ENCODE measurements at places on chromosomes 16 and 17.

GRCh38 chr17:29145289-29146073 is 34.7 kb downstream of the MYO18A start:
- no peak for DNase-seq

GRCh38 chr17:4540224-4540651 is 14.9 kb downstream of the MYBBP1A start:
- no peak for DNase-seq

DNA sequence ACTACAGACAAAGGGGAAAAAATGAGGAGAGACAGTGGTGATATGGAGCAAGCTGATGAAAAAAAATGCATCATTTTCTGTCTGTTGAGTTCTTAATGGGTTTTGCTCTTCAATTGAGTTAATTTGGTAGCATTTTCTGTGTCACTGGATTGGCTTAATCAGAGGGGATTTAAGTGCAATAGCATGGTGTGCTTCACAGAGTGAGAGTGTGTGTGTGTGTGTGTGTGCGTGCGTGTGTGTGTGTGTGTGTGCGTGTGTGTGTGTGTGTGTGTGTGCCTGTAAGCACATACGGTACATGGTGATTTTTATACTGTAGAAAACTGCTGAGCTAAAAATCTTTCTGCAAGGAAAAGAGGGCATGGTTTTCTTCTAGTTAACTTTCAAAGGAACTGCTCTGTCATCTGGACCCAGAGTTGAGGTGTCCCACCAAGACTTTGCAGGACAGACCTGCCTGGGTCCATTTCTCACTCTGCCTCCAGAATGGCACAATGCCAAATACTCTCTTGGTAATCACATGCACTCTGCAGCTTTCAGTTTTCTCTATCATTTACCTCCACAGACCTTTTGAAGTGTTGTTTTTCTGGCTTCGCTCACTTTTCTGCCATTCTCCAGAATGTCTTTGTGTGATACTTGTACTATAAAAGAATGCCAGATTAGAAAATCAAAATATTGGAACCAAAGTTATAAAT is 952.6 kb upstream of the SOX9 start:
- peak; percentile 18 for DNase-seq

DNA sequence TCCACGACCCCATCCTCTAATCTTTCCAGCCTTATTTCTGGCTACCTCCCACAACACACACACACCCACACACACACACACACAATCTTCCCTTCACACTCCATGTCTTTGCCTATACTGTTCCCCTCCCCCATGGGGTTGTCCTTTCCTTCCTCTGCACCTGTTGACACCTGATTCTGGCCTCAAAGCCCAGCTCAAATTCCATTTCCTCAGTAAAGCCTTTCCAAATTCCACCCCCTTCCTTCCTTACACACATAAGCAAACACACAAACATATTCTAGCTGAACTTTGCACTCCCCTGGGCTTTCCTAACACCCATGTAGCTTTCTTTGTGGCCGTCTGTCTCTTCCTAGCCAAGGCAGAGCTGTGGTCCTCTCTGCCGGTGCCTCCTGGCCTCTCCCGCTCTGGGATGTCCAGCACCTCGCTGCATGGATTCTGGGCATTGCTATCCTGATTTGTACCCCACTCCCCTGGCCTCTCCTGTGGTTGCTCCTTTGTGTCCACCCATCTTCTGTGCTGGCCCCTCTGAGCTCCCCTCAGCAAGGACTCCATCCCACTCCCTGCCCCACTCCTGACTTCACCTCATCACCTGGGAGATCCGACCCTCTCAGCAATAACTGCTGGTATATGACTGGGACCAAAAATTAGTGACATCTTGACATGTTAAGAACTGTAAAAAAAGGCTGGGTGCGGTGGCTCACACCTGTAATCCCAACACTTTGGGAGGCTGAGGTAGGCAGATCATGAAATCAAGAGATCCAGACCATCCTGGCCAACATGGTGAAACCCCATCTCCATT is 8.4 kb upstream of the SRCIN1 start:
- no peak for DNase-seq

DNA sequence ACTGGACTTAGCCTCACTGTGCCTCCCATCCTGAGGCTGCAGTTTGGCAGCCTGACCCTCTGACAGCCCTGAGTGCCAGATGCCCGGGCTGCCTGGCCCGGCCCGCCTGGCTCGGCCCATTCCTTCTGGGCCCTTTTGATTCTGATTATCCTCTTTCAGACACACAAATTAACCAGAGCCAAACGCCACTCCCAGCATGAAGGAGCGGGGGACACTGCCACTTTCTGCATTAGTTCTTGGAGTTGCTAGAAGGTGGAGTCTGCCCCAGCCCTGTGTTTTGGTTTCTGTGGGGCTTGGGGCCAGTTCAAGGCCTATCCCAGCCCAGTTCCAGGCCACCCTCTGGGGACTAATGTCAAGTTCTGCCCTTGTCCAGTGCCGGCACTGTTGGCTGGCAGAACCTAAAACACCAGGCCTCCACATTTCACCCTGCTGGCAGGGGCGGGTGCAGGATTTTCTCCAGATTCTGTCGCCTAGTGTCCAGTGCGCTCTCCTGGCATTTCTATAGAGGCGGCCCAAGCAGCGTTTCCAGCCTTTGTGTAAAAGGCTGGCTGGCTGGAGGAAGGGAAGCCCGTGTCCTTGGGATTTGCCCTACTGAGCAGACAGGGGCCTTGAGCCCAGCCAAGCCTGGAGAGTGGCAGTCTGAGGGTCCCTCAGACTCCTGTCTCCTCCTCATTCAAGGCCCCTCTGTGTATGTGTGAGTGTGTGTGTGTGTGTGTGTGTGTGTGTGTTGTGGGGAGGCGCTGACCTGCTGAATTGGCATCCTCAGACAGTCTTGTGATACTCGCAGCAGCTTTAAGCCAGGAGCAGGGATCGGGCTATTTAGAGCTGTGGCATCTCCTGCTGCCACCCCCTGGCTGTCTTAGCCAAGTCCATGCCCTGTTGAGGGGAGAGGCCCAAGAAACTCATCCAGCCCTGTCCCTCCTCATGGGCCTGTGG is 21.4 kb downstream of the PLCD3 start:
- DNase-seq: no peak

DNA sequence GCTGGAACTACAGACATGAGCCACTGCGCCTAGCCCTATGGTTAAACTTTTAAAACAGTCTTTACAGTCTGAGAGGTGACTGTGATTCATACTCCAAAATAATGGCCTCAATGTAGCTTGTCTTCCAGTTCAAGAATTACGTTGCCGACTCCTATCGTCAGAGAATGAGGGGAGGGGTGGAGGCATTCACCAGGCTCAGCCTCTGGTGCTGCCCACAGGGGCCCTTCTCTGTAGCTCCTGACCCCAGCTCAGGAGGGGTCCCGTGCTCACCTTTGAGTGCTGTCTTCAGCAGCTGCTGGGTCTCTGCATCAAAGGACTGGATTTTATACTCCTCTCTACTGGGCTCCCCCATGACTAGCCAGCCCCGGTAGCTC is 1.2 kb downstream of the MIF4GD start:
- DNase-seq: no peak

DNA sequence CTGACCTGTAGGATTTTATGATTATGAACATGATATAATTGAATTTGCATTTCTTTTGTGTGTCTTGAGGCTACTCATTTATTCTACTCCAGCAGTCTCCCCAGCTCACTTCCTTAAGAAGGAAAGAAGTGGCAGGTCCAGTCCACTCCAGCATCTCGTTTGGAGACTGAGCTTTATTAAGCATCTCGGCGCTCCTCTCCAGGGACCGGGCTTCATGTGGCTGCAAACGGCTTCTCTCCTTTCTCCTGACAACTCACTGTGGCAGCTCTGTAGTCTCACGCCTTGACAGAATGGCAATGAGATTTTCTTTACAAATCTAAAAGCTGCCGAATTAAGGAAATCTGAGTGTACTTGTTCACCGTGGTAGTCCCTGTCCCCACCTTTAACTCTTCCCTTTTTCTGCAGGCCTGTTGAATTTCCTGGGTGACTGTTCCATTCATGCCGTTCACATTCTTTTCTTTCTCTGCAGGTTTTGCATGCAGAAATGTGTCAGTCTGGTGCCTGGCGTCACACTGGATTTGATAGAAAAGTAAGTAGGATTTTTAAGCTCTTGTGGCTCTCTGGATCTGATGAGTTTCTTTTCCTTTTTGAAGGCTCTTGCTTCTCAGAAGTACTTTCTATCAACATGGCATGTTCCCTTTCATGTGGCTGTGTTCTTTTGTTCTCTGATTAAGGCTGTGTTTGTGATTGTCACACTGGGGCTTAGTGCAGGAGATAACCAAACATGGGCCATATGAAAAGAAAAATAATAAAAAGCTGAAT is 200.5 kb upstream of the CHMP6 start:
- DNase-seq: no peak

GRCh38 chr16:5560084-5560483 is 462.5 kb upstream of the EEF2KMT start:
- no peak for DNase-seq

GRCh38 chr17:35377706-35378105 is 4.3 kb upstream of the SLFN11 start:
- DNase-seq: no peak

GRCh38 chr16:46428108-46429061 is 192.8 kb downstream of the SHCBP1 start:
- no peak for DNase-seq

- DNase-seq: no peak
Measured at GRCh38 chr16:50316848-50317630, 50.7 kb downstream of the ADCY7 start.

DNA sequence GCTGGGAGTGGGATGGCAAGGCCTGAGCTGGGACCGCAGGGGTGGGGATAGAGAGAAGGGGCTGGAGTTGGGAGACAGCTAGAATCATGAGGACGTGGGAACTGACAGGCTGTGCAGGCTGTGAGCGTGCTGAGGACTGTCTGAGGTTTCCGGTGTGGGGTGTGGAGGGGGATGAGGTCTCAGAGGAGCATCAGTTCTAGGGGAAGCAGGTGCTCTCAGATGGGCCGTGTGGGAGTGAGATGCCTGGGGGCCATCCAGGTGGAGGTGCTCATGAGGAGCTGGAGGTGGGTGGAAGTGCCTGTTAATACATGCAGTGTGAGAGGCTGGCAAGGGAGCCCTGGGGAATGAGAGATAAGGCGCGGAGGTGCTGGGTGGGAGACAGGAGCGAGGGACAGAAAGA is 27.2 kb downstream of the HASPIN start:
- no peak for DNase-seq

DNA sequence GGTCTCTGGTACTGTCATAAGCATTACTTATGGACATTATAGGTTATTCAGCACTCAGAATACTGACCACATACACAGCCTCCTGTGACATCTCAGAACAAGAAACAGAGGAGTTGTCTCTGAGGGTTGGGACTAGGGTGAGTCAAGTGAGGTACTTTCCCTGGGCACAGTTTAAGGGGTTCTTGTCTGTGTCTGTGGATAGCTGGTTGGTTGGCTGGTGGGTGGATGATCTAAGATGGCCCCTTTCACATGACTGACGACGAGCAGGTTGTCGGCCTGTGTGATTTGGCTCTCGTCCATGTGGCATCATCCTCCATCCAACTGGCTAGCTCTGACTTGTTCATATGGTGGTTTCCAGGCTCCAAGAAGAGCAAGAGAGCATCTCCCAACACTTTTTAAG is 163.9 kb downstream of the PRKCB start:
- DNase-seq: no peak

GRCh38 chr17:77400445-77400870 is 259.7 kb downstream of the SEC14L1 start:
- DNase-seq: no peak

GRCh38 chr17:1294157-1294717 is 14.8 kb downstream of the TRARG1 start:
- no peak for DNase-seq

DNA sequence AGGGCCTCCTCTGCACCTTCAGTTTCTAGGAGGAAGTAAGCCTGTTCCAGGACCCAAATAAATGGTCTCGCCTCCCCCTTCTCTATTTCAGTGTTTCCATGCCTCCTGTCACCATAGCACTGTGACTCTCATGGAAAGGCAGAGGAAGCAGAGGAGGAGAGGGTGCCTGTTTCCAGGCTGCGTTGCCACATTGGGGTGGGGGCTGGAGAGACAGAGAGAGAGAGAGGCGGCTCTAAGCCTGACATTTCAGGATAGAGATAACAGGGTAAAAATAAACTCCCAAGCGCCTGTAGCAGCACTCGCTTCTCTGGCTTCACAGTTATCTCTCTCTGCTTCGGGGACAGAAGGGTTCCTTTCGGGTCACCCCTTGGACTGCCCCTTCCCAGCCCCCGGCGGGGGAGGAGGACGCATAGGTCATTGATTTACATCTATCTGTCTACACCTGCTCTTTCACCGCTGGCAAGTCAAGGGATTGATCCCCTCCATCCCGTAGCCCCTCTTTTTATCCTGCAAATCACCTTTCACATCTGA is 71.2 kb upstream of the MRTFB start:
- DNase-seq: no peak

GRCh38 chr17:70642059-70642458 is 472.7 kb downstream of the KCNJ2 start:
- DNase-seq: no peak

DNA sequence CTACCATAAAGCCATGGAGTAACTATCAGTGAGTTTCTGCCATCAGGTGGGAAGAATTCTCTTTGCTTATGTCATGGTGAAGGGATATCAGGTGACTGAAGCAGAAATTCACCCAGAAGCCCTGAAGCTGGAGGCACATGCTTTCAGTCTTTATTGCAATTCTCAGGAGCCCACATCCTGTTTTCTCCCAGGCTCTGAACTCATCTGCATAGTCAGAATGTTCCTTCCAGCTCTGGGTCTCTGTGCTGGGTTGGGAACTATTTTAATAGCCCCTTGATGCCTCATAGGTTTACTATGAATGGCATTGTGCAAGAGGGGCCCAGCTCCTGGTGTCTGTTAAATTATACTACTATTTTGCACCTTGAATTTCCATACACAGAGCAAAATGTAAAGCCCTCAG is 198.4 kb upstream of the SOX9 start:
- no peak for DNase-seq

- no peak for DNase-seq
Measured at GRCh38 chr17:28151001-28151400, 108.5 kb downstream of the NLK start.
